ENCODE measurements at places on chromosomes 6 and 20.

GRCh38 chr6:1267057-1267732, 44.7 kb upstream of the FOXQ1 start:
- no peak for DNase-seq

DNA sequence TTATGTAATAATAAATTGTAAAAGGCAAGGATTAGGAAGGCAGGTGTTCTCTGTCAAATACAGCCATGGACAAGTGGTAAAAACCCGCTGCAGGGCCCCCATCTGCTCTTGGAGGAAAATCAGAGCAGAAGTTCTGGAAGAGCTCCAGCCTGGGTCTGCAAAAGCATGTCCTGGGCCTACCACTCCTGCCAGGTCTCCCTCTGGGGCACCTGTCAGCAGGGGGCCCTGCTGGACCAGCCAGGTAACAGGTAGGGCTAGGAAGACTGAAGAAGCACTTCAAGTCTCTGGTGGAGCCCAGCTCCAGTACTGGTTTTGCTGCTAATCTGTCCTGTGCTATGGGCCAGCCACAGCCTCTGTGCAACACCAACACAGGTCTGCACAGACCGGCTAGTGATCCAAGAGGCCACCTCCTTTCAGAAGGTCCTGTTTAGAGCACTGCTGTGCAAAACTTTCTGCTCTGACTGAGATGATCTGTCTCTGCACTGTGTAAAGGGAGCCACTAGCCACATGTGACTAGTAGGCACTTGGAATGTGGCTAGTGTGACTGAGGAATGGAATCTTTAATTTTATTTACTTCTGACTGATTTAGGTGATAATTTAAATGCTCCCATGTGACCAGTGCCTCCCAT, 30.2 kb downstream of the RRBP1 start:
- DNase-seq = no peak

GRCh38 chr6:42963179-42963854, 2.8 kb downstream of the GNMT start:
- no peak for DNase-seq

DNA sequence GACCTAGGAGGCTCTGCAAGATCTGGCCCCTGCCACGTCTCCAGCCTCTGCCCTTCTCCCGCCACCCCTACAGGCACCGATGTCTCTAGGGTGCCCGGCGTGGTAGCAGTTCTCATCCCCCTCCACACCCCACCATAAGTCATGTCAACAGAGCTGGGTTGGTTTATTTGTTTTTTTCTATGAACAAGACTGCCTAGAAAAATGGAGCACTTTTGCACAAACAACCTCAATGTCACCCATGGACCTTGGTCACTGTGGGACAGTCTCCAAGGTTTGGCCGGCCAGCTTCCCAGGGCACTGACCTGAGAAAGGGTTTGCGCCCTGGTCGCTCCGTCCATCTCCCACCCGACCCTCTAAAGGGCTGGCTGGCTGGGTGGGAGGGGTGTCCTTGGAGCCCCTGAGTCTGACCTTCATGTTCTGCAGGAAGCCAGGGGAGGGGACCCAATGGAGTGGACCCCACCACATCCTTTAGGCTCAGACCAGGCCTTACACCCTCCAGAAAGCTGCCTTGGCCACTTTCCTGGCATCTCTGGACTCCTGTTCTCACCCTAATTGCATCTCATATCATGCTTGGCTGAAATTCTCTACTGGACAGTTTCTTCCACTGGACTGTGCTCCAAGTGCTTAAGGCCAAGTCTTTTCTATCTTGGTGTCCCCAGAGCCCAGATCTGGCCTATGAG, 104.8 kb upstream of the PTPN1 start:
- DNase-seq = no peak

DNA sequence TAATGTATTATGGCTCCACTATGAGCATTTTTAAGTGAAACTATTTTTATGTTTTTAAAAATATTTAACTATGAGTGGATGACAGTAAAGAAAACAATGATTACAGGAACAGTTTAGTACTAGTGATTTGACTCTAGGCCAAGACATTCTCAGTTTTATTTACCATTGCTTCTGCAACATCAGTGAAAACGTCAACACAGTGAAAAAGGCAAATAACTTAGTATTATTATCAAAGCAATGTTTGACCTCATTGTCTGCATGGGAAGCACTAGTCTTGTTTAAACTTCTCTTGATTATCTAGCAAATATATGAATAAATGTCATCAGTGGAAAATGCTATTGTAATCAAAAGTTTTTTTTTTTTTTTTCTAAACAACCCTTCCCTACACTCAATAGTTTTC, 165.0 kb downstream of the HTR1B start:
- no peak for DNase-seq

- DNase-seq = peak; percentile 34
Observed at GRCh38 chr6:14354919-14355572, 237.5 kb downstream of the CD83 start.

DNA sequence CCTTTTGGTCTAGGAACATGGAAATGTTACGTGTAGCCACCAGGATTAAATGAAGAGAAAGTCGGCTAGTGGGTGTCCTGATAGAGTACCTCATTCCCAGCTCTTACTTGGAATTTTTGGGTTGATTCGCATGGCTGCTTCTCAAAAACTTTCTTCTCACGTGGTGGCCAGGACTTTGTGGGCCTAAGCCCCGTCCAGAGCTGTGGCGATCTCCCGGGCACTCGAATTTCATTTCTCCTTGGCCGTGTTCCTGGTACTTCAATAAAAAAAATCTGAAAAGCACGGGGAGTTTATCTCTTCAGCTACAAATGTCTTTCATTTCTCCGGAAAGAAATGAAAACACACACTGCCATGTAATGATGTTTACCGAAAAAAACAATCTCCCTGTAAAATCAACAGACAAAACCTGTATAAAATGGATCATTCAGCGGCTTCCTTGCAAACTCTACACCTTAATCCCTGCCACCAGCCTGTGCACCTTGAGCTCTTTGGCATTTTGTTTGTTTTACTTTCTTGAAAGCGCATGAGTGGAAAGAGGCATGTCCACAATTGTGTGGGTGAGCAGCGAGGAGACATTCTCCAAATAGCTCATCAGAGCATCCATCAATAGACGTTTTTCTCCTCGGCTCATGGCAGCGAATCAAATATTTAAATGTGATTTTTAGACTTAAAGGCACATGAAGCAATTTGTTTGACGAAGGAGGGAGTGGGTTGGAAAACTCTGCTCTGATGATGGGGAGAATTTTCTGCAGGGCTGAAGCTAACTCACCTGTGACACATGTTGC, 173.1 kb downstream of the TFAP2C start:
- DNase-seq = no peak
